ENCODE measurements at places on chromosomes 13 and 19.

DNA sequence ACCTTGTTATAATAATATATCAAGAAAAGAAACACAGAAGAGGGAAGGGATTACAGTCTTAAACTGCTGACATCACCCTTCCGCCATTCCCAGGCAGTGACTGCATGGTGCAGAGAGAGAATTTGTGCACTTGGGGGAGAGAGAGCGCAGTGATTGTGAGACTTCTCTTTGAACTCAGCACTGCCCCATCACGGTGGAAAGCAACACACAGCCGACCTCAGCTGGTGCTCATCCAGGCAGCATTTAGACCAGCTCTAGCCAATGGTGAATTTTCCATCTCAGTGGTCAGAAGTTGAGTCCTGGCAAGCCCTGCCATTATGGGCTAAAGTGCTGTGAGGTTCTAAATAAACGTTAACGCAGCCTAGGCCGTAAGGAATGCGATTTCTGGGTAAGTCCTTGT is 1681.5 kb downstream of the EFNB2 start:
- no peak for DNase-seq

GRCh38 chr13:89891416-89891815 is 1456.1 kb upstream of the MIR17HG start:
- no peak for DNase-seq

DNA sequence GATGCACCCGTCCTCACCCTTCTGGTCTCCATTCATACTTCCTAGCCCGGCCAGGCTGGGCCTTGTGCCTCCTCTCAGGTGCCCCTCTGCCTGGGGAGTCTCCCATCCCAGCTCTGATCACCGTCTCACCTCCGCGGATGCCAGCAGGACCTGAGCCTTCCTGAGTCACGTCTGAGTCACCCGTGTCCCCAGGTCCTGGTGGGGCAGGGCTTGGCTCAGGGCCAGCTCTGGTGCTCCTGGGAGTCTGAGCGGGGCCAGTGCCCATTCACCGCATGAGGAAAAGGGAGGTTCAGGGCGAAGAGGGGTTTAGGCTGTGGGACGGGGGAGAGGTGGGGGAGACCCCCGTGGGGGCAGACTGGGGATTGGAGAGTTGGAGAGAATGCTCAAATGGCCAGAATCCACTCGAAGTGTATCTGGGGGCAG is 593 bp downstream of the ATP8B3 start:
- no peak for DNase-seq

DNA sequence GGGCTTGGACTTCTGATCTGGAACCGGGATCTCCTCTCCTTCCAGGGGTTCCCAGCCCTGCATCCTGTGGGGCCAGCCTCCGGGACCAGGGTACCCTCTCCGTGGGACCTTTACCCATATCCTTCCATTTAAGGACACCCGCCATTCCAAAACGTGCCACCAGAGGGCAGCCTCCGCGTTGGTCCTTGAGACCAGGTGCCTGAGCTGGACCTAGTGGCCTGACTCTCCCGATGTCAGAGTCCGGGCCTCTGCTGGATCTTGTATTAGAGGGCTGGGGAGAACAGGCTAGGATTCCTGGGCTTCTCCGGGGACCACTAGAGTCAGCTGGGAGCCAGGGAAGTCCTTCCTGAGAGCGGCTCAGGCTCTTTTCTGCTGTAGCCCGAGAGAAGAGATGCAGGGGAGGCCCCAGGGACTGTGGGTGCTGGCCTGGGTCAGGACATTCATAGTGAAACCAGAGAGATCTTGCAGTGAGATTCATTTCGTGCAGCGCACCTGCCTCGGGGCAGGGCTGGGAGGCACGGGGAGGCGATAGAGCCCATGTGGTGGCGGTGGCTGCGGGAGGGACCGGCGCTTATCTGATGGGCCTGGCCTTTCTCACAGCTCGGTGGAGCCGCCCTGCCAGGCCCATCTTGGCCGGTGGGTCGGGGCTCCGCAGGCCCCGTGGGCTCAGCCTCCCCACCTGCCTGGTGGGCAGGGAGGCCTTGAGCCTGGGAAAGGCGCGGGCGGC is 9.8 kb upstream of the SLC7A10 start:
- DNase-seq = peak; percentile 94

DNA sequence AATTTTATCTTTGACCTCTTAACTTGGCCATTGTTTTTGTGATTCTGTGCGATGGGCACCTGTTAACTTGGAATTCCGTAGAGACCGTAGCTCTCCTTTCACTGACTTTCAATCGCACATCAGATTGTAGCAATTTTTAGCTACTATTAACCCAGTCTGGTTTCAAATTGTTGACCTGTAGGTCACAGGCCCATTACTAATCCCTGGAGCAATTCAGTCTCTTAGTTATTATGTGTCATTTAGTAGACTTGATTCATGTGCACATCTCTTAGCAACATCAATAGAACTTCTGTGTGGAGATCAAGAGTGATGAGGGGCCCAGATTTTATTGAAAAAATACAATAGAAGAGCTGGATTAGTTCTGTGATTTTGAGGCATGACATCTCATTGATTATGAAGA is 549.6 kb upstream of the SLC10A2 start:
- no peak for DNase-seq

DNA sequence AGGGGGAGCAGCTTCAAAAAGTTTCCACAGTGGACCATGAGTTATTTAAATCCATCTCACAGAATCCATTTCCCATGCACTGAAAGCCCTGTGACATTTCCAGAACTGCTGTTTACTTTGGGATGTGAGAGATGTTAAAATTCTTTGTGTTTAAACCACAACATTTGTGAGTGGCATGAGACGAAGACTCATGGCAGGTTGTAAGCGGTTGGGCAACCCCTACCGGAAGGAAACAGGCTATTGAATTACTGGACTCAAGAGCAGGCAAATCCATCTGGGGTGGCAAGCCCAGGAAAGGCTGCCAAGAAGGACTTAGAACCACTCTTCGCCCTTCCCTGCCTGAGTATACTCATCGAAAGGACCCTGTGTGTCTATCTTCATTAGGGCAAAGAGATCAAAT is 22.3 kb upstream of the CLDN10 start:
- DNase-seq = no peak

GRCh38 chr19:49430678-49431329 is 5.6 kb downstream of the GFY start:
- peak; percentile 68 for DNase-seq

DNA sequence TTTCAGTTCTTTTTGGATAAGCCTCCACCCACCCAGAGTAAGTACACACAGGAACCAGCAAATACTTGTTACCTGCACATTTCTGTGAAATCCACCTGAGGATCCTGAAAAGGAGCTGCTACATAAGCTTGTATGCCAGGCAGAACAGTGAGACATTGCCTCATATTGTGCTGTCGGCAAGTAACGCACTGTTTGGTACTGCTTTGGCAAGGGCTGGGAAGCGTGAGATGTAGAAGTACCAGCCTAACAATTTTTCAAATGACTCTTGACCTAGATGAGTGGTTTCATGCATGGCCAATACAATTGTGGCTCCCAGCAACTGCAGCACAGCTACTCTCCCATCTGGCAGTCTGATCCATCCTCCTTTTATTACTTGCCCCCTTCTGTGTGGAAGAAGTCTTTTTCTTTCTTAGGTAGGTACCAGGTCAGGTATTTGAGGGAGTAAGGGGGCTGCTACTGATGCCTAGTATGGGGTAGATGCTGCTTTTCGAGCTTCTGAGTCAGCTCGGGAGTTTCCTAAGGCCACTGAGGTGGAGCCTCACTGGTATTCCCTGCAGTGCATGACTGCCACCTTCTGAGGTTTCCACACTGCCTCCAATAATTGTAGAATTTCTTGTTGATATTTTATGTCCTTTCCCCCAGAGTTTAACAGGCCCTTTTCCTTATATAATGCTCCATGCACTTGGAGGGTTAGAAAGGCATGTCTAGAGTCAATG is 52.2 kb downstream of the ZNF737 start:
- no peak for DNase-seq

DNA sequence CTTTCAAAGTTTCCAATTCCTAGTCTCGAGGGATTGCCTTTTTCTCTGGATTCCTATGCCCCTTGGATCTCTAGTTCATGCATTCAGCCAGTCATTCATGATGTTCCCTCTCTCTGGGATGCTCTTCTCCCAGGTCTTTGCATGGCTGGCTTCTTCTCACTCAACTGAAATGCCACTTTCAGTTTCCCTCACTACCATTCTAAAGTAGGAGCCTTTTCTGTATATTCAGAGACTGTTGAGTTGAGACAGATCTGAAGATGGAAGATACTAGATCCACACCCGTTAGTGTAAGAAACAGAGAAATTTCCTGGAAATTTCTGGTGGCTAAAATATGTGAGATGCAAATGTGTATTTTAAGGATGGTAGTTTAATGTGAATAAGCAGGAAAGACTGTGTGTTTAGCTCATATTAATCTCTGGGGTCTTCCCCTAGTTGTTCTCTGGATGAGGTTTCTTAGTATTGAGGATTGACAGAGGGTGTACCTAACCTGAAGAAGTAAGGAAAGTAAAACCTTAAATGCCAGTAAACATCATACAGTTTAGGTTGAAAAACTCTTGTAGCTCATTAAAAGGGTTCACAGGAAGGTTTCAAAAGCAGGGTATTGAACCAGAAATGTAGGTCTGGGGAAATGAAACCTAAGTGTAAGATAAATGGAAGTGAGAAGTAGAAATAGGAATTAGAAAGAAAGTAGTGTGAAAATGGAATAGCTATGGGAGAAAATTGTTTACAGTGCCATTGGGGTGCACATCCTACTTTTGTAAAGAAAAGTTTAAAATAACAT is 331.3 kb downstream of the NDFIP2 start:
- DNase-seq = peak; percentile 36

- DNase-seq = no peak
Observed at GRCh38 chr19:27392027-27392632, 1820.8 kb downstream of the UQCRFS1 start.

- no peak for DNase-seq
Observed at GRCh38 chr13:75907044-75907443, 270.9 kb downstream of the LMO7 start.

DNA sequence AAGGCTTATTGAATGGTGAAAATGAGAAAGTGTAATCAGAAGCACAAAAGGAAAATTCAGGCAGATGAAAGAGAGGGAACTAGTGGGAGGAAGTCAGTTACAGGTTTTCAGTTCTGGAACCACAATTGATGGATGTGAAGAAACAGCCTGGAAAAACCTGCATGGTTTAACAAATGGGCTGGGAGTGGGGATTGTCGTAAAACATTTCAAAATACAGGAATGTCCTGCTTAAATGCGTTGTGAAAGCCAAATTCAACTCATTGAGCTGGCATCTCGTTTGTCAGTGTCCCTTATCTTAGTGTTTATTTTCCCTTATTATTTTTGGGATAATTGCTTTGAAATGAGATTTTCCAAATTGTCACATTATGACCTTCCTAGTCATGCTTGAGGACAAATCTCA is 106.5 kb upstream of the RFC3 start:
- no peak for DNase-seq

GRCh38 chr19:31459430-31459829 is 110.2 kb upstream of the TSHZ3 start:
- no peak for DNase-seq

DNA sequence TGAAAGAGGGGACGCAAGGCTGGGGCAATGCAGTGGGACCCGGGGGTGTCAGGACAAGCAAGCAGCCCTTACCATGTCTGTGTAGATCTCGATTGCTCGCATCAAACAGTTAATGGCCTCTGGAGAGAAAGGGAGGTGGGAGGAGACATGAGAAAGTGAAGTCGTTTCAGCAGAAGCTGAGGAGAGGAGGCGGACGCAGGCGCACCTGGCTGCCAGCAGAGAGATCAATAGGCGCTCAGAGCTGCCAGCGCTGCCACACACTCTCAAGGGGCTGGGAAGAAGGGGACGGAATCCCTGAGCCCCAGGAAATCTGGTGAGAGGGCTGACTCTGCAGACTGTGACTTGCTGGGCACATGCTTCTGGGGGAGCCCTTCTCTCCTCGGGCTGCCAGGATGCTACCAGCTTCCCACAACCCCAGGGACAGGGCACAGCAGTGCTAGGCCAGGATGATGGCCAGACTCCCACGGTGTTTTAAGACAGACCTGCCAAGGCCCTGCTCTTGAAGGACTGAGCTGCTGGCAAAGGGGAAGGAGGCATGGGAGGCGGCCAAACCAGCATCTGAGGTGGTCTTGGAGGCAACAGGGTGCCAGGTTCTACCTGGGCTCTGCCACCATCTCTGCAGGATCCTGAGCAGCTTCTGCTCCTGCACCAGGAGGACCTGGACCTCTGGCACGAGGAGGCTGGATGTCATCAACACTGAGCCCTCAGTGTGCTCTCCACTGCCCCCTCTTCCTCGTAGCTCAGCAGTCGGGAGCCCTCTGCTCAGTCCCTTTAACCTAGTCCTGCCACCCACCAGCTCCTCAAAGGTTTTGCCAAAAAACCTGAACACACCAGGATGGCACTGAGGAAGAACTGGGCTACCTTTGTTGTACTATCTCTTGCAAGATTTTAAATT is 11.7 kb upstream of the KPTN start:
- DNase-seq = no peak

GRCh38 chr19:15251010-15251748 is 18.9 kb upstream of the EPHX3 start:
- no peak for DNase-seq

DNA sequence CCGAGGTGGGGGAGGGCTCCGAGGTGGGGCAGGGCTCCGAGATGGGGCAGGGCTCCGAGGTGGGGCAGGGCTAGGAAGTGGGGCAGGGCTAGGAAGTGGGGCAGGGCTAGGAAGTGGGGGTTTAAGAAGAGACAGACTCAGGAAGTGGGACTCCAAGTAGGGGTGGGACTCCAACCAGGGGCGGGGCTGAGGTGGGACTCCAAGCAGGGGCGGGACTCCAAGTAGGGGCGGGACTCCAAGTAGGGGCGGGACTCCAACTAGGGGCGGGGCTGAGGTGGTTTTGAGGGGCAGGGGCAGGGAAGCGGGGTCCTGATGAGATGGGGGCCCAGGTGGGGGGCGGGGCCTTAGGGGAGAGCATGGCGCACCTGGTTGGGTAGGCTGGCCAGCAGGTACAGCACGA is 13.6 kb downstream of the CFD start:
- DNase-seq = peak; percentile 76

DNA sequence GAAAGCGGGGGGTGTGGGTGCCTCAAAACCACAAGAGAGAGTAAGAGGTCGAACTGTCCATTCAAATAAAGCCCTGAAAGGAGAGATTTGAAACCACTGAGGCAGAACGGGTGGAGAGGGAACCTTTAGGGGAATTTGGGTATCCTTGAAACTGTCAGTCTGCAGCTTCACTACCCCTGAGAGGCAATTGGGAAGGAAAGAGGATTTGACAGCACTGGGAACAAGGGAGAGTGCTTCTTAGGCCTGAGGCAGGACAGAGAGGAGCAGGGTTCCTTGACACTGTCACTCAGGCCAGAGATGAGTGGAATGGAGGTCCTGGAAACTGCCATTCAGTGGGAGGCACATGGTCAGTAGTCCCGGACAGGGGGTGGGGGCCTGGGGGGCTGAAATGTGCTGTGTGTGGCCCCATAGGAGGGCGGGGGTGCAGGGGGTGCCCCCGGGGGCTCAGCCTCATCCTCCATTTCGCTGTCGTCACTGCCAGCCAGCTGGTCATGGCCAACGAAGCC is 5.0 kb downstream of the GFY start:
- DNase-seq = no peak

Measured in GM13977 (cell line).